ENCODE measurements at places on chromosomes 12 and 14. TPM values are rescaled to one million over a fixed set of nuclear protein-coding genes. Genes with fewer than 3 reads are reported as not detected.
A peak's percentile ranks its signal among the peaks of the same experiment; 100 is the strongest.

DNA sequence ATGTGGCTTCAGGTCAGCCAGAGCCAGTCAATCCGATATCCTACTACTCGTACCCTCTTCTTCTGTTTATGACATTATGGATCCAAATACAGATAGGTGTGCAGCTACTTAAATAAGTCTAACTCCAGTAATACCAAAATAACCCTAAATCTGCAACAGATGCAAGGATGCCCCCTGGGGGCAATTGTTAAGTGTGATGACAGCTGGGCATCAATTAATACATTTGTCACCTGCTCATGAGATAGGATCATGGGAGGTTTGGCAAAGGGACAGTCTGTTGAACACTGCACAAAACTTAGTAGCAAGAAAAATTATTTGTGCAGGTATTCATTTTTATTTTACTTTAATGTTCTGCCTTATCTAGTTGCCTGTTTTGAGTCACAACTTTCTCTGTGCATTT lies 83.2 kb downstream of the SLC38A6 start:
- DNase-seq = no peak

- peak; percentile 6 for DNase-seq
These were observed 93.0 kb downstream of the KTN1 start for GRCh38 chr14:55673048-55673447.

- no peak for DNase-seq
These were observed 577.7 kb downstream of the SLC16A7 start for GRCh38 chr12:60173224-60174170.

GRCh38 chr12:75868501-75868900 lies 163.1 kb downstream of the PHLDA1 start:
- no peak for DNase-seq

DNA sequence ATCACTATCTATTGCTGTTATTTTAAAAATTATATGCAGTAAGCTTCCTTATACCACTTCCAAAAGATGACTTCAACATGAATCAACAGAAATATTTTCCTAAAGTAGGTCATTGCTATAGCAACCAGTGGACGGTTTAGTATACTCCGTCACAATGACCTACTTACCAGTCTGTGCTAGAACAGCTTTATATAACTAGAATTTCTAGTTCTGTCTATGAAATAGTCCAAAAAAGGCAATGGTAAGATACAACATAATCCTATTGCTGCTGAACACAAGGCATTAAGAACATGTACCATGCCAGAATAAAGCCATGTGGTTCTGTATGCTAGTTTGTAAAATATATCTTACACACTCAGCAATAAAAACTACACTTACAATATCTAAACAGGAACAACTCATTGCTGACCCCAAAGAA lies 40.7 kb upstream of the MTERF2 start:
- peak; percentile 97 for DNase-seq

GRCh38 chr14:101025696-101026095 lies 122.2 kb upstream of the RTL1 start:
- no peak for DNase-seq

GRCh38 chr12:68358532-68359485 lies 26.6 kb upstream of the MDM1 start:
- DNase-seq = peak; percentile 80

GRCh38 chr12:121595520-121595919 lies 14.7 kb upstream of the KDM2B start:
- DNase-seq = no peak

DNA sequence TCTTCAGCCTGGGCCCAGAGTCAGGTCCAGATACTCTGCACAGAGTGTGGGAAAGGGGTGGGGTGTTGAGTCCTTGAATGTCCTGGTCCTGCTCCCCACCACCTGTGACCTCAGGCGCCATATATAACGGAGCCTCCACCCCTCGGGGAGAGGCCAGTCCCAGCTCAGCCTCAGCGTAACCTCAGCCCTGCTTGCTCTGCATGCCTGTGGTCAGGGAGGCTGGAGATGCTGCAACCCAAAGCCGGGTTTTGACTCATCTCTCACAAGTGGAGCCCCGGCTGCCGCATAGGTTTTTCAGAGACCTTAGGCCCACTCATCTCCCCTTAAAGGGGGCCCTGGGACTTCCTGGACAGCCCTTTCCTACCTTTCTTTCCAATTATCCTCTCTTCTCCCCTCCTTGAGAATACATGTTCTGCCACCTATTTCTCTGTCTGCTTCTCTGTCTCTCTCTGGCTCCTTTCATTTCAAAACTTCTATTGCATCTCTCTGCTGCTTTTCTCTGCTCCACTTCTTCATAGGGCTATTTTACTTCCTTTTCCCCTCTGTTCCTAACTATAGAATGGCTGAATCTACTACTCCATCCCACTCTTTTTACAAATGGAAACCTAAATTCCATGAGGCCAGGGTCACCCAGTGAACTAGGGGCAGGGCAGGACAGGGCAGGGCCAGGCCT lies 1.2 kb downstream of the ITGB7 start:
- DNase-seq = peak; percentile 96

- DNase-seq = peak; percentile 84
These were observed 29.9 kb upstream of the SLC38A2 start for GRCh38 chr12:46402451-46402850.

GRCh38 chr14:47746986-47747385 lies 71.6 kb upstream of the MDGA2 start:
- no peak for DNase-seq

GRCh38 chr12:90207799-90208198 lies 499.2 kb upstream of the ATP2B1 start:
- DNase-seq = no peak

DNA sequence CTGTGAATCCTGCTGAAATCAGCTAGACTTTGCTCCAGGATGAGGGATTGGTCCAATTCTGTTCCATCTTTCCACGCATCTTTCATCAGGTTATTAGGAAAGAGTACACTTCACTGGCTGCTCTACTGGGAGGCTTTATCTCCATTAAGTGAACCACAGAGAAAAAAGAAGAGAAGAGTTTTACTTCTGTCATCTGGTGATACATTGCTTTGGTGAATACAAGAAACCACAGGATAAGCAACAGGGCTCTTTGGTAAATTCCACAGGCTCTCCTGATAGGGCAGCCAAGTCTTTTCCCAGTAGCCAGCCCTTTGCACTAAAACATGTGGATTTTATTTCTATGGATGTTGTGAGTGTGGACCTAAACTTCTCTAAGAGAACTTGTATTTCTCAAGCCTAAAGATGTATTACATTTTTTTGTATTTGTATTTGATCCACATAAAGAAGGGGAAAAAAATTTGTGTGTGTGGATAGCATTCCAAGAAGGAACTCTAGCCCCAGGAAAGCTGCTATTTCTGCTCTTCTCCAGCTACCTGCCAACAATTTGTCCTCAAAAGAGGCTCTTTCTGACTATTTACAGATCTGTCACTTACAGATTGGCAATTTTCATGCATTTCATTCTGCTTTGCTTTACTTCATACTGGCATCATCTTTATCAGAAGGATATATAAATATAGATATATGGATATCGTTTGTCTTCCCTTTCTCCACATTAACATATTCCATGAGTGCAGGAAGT lies 1117.6 kb upstream of the TMEM132C start:
- DNase-seq = peak; percentile 72

DNA sequence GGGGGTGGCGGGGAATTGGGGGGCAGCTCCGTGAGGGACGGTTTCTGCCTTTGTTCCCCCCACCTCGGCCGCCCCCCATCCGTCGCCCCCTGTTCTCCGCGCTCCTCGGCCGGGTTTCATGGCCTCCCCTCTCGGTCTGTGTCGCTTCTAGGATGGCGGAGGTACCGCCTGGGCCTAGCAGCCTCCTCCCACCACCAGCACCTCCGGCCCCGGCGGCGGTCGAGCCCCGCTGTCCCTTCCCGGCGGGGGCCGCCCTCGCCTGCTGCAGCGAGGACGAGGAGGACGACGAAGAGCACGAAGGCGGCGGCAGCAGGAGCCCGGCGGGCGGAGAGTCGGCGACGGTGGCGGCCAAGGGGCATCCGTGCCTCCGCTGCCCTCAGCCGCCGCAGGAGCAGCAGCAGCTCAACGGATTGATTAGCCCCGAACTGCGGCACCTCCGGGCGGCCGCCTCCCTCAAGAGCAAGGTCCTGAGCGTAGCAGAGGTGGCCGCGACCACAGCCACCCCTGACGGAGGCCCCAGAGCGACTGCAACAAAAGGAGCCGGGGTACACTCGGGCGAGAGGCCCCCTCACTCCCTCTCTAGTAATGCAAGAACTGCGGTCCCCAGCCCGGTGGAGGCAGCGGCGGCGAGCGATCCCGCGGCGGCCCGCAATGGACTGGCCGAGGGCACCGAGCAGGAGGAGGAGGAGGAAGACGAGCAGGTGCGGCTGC lies 575 bp downstream of the NAA30 start:
- DNase-seq = peak; percentile 71

- DNase-seq = no peak
These were observed 3.7 kb upstream of the PPP2R5C start for GRCh38 chr14:101757839-101758211.

- DNase-seq = peak; percentile 24
These were observed 15.2 kb downstream of the FGFR1OP2 start for GRCh38 chr12:26953447-26953846.

- peak; percentile 7 for DNase-seq
These were observed 120.2 kb downstream of the CRACR2A start for GRCh38 chr12:3632754-3633153.

DNA sequence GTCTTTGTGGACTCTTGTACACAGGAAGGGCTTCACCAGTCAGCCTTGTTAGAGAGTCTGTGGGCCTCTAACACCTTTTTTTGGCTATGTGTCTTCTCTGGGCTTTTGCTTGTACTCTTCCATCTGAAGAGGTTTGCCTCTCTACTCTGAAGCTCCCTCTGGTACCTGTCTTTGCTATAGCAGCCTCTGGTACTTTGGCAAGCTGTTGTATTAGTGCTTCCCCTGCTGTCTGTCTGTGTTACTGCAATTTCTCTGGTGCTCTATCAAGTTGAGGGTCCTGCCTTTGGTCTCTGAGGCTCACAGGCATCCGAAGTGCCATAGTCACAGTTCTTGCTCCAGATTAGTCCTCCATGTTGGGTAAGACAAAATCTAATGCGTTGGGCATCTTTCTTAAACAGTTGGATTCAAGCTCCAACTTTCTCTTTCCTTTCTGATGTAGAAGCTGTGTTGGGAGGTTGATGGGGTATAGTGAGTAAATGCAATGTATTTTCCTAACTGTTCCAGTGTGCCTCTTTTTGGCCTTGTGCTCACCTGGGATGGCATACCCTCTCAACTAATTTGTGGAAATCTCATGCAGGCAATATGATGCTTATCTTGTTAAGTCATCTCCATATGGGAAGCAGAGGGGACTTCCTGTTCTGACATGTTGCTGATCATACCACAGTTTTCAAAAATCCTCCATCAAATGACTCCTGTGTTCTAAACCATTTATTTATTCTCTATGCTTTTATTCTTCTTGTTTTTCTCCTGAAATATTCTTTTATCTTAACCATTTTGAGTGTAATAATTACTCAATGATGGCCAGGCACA lies 88.8 kb downstream of the ATF7IP start:
- DNase-seq = peak; percentile 45

GRCh38 chr12:55694651-55695050 lies 13.1 kb downstream of the ITGA7 start:
- DNase-seq = no peak

- DNase-seq = peak; percentile 43
These were observed 5.3 kb downstream of the ASB2 start for GRCh38 chr14:93970965-93971634.

GRCh38 chr12:2192231-2192630 lies 139.4 kb downstream of the CACNA1C start:
- DNase-seq = no peak

DNA sequence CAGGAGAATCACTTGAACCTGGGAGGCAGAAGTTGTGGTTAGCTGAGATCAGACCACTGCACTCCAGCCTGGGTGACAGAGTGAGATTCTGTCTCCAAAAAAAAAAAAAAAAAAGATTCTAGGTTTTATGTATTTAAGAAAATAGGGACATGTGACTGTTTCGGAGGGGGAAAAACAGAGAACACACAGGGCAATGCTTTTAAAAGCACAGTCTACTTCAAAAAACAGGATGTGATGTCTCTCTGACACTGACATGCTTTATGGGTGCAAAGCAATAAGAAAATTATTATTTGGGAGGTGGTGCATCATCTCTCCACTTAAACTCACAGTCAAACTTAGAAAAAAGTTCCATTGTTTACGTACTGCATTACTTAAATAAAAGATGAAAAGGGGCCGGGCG lies 28.7 kb downstream of the CLIP1 start:
- no peak for DNase-seq

DNA sequence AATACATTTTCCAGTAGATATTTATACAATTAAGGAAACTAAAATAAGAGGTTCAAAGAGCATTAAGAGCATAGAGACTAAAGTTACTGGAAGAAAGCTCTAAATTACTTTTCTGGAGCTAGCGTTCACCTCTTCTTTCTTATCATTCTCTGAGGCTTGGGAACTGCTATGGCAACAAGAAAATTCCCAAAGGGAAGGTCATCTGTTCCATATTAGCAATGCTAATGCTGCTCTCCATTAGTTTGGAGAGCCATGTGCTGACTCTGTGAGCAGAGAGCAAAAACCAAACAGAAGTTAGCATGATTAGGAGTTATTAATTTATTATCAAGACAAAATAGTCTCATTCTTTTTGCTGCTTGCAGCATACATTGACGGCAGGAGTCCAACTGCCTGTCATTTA lies 143.1 kb upstream of the SLC16A7 start:
- DNase-seq = peak; percentile 58

DNA sequence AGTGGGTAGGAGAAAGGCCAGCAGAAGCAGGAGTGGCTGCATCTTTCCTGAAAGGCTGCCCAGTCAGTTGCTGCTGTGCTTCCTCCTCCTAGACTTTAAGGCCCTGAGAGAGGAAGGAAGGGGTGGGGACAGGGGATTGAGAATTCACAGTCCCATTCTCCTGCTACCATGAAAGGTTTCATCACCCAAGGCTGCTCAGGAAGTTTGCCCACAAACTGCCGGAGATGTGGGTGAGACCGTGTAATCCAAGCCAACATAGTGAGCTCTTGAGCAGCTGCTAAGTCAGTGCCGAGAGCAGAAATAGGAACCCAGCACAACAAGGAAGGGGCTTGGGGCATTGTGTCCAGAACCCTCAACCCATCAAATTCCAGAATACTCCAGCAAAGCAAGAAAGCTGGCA lies at the start of gene CTSG:
CTSG (minus strand) TSS at position 69 of the 400 bp plus-strand sequence; CDS start at position 42, 27 bp downstream.
- DNase-seq = no peak

The SIX1 gene
- total RNA-seq = 11.7 TPM

The HRK gene
- not detected for total RNA-seq

The ATP5F1B gene
- total RNA-seq = 505 TPM

The UNC119B gene
- 17.8 TPM for total RNA-seq

The NPAS3 gene
- total RNA-seq = not detected

The IKBIP gene
- 125 TPM for total RNA-seq

The OASL gene
- total RNA-seq = 0.54 TPM

The KITLG gene
- 98.4 TPM for total RNA-seq
